ENCODE measurements at places on chromosomes 16 and 17. TPM values are rescaled to one million over a fixed set of nuclear protein-coding genes. Genes with fewer than 3 reads are reported as not detected.

Gene ADAT1
- 31.8 TPM for total RNA-seq

Gene SSTR5
- total RNA-seq = 0.36 TPM

Gene USH1G
- total RNA-seq = not detected

Gene MT1A
- total RNA-seq = 12.1 TPM

Gene SLFN14
- not detected for total RNA-seq

Data from A549 treated with CpdA at 1 μM for 4 hours (cell line).